Fibroblast of the conjunctiva (primary cell): ENCODE measurements at places on chromosomes 1 and 21.

DNA sequence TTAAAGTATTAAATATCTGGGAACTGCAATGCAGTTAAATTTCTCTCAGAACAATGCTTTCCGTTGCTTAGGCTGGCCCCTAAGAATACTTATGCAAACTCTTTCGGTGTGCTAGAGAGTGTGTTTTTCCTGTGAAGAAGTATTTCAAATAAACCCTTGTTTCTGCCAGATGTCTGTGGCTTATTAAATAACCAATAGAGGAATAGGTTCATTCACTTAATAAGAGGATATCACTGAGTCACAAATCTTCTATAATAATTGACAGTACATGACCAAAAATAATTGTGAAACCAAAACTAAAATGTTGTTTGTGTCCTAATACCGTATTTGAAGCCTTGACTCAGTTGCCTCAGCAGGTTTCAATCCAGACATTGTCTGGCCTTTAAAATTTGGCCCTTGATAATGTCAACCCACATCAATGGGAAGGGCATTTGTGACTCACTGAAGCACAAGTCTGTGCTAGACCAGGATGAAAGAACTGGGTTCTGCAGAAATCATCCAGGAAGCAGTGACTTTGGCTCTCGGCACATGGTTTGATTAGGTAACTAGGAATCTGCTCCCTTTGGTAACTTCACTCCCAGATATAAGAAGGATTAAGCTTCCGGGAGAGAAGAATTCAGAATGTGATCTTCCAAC, 104.2 kb upstream of the BARHL2 start:
- DNase-seq, result no peak

GRCh38 chr1:234961456-234962339, 166.9 kb downstream of the TOMM20 start:
- DNase-seq, result peak; percentile 80

- DNase-seq, result no peak
Measured at GRCh38 chr1:230937371-230937770, 41.3 kb downstream of the TTC13 start.

GRCh38 chr1:38858833-38859560, 575 bp downstream of the RRAGC start:
- DNase-seq, result peak; percentile 30

- DNase-seq, result no peak
Measured at GRCh38 chr1:31648641-31649357, 4.1 kb upstream of the PEF1 start.

GRCh38 chr1:107972391-107973180, 7.6 kb upstream of the VAV3 start:
- no peak for DNase-seq

- DNase-seq, result peak; percentile 34
Measured at GRCh38 chr1:230101556-230101955, 34.5 kb downstream of the GALNT2 start.

DNA sequence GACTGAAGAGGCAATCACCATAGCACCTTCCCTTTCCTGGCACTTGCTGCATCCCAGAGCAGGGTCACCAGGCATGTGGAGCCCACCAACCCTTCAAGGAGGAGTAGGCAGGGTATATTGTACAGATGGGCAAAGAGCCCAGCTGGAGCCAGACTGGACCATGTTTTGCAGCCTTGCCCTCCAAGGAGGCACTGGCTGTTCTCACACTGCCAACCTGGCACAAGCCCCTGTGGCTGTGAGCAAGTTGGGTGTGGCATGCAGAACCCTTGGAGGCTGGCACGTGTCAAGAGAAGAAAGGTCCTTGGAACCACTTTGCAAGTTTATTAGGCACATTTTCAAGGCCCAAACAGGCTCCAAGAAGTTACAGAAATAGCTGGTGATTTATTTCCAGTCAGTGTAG, 146.4 kb downstream of the FOXD2 start:
- no peak for DNase-seq

- no peak for DNase-seq
Measured at GRCh38 chr1:77484926-77485325, 197.5 kb downstream of the ZZZ3 start.

DNA sequence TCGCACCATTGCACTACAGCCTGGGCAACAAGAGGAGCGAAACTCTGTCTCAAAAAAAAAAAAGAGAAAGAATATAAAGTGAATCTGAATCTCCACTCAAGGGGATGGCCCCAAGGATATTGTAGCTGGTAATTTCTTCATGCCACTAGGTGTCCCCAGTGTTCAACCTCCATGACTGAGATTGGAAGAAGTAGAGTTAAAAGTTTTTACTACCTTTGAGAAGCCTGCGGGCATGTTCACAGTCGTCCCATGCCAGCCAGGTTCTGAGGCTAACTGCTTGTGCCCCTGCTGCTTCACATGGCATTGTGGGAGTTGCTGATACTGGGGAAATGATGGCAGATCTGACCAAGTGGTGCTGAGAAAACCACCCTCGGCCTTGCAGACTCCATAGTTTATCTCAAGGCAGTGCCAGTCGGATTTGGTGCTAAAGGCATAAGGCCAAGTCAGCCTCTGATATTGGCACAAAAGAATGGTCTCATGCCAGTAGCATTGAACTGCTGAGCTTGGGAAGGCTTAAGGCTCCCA, 10.8 kb upstream of the SHISA4 start:
- DNase-seq, result no peak

GRCh38 chr1:160811147-160811546, 15.2 kb downstream of the LY9 start:
- no peak for DNase-seq

DNA sequence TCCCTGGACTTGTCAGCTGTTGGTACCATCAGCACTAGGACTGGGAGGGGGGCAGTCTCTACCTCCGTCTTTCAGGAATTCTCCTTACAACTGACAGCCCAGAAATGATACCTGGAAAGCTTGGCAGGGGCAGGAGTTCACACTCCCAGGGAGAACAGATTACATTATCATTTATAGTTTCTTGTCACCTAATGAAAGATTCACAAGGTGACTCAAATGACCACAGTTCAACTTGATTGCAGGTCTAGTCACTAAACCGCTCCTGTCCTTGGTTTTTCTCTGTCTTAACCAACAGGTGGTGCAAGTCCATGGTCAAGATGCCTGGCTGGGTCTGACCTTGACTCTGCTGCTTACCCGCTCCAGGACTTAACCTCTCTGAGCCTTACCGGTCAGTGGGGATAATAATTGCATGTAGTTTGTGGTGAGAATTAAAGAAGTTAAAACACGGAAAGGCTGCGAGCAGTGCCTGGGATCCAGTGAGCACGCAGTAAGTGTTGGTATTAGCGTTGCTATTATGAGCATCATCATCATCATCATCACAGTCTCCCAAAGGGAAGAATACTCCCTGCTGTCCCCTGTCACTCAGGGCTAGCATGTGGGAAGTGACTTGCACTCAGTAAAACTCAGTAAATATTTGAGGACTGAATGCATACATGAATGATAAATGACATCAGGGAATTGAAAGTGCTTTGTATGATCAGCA, 125.3 kb upstream of the CD34 start:
- DNase-seq, result no peak

GRCh38 chr1:22252251-22252650, 109.4 kb upstream of the WNT4 start:
- DNase-seq, result no peak

DNA sequence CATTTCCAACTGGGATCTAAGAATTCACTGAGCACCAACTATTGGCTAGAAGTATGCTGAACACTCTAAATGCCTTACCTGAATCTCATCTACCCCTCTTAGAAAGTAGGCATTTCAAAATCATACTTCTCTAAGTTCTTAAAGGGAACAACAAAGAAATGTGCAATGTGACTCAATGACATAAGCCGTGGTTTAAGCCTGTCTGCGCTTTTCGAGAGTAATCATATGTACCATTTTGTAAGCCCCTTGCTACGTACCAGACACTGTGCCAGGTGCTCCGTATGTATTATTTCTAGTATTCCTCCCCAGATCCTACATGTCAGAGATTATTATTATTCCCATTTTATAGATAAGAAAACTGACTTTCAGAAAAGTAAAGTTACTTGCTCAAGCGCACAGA, 454.2 kb downstream of the SETD4 start:
- no peak for DNase-seq

DNA sequence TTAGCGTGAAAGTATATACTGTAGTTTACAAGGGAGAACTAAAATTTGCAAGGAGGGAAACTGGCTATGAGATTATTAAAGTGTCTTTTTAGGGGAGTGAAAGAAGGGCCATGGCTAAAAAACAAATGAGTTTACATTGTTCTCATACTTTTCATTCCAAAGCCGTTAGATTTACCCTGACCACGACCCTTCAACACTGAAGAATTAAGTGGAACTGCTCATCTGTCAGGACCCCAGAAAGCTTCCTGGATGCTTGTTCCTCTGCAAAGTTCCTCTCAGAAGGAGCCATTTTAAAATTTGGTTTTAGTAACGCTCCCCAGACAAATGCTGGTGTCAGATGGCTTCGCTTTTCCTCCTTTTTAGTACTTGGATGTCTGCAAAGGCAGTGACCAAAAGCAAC, 82.7 kb upstream of the ZBTB18 start:
- DNase-seq, result no peak

DNA sequence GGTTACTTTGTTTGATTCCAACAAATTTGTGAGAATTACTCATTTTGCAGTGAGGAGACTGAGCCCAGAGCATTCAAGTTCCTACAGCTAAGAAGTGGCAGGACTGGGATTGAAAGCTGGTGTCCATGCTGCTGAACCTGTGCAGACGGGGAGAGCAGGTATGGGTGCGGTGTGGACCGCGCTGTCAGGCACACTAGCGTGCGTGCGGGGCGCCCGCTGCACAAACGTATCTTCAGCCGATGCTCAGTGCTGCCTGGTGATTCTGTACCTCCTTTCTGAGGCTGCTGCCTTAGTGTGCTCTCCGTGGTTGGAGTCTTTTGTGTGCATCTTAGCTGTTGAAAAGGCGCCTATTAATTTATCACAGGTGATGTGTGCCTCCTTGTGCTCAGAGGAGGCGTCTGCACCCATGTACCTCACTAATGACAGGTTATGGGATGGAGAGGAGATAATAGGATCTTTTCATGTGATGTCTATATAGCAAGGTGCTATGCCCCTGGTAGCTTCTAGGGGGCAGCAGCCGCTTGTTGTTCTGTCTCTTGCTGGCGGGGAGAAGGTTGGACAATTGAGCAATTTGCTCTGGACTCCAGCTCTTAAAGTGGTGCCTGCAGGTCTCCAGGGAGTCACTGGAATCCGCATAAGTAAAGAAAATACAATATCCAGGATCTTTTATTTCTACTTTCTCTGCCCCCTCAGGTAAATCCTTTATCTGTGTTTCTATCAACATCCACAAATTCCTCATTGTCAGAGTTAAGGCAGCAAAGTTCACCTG, 32.5 kb downstream of the PEX14 start:
- peak; percentile 83 for DNase-seq

DNA sequence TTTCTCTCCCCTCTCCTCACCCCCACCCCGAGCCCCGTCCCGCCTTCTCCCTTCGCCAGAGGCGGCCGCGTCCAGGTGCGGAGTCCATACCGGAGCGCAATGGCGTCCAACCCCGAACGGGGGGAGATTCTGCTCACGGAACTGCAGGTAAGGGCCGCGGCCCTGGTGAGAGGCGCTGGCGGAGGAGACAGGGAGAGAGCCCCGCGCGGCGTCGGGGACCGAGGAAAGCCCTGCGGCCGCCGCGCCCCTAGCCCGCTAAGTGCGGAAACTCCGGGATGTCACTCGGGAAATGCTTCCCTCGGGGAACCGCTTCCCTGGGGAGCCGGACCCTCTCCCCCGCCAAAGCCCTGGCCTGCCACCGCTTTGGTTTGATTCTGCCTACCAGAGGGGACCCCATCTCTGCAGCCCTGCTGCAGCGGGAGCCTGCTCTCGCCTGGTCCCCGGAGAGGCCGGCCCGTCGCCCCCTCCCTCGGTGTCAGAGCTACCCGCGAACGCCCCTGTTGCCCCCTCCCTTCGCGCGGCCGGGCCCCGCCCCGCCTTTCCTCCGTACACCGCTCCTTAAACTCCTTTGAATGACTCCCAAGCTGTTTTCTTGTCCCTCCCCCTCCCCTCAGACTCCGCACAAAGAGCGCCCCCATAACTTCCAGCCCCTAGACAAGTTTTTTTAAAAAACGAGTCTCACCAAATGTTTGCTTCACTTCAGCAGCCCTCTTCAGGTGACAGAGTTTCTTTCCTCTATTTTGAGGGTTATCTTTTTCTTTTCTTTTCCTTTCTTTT, 597 bp downstream of the PKN2 start:
- peak; percentile 20 for DNase-seq

- no peak for DNase-seq
Measured at GRCh38 chr1:230464671-230465070, 38.5 kb upstream of the PGBD5 start.

DNA sequence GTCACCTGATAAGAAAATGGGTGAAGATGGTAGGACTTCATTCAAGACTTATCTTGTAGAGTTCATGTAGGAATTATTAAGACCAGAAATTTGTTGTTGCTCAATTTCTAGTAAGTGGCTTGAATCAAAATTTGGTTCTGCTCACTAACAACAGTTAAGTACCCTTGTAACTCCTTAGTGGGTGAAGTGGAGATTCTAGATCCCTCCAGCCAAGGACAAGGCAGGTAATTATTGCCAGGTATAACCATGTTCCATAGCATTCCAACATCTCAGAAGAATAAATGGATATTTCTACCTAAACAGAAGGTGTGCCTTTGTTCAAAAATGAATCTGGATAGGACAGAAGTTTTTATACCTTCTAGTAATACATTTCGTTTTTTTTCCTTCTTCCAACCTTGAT, 282.3 kb downstream of the DUSP10 start:
- no peak for DNase-seq

GRCh38 chr1:211613108-211613947, 34.4 kb upstream of the SLC30A1 start:
- peak; percentile 87 for DNase-seq

GRCh38 chr1:13842497-13842896, 142.5 kb downstream of the PRDM2 start:
- no peak for DNase-seq

- no peak for DNase-seq
Measured at GRCh38 chr1:52119301-52120079, 22.4 kb upstream of the ZFYVE9 start.

DNA sequence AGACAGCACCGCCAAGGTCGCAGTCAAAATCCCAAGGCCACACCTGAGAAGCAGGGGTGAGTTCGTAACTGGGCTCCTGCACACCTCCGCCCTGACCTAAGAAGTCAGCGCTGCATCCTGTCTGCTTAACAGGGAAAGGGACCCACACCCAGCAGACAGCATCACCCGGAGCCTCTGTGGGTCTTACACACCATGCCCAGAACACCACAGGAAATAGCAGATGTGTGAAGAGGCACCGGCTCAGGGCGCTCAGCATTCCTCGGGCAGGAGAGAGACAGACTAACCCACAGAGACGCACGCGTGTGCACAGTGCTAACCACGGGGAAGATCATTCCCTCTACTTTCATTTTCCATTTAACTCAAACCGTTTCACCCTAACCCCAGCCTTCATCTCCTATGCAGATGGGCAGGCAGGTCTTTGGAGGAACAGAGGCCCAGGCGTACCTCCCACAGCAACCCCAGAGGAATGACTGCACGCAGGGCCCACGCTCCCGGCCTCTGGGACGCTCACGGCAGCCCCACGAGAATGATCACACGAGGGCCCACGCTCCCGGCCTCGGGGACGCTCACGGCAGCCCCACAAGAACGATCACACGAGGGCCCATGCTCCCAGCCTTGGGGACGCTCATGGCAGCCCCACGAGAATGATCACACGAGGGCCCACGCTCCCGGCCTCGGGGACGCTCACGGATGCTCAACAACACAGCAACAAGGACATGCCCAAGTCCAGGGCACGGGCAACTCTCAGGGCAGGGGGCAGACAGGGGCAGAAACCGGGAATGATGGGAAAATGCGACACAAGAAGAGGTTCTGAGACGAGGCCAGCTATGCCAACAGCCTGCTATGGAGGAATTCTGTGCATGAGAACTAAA, 20.9 kb downstream of the POFUT2 start:
- no peak for DNase-seq

GRCh38 chr1:26234644-26235370, 807 bp downstream of the CEP85 start:
- DNase-seq, result no peak
